Mammary epithelial cell (primary cell): ENCODE measurements at places on chromosomes 11 and 22. TPM values are rescaled to one million over a fixed set of nuclear protein-coding genes. Genes with fewer than 3 reads are reported as not detected.

The UBQLN3 gene
- not detected for total RNA-seq

The ELF5 gene
- total RNA-seq, result not detected in 2 replicates

The ISX gene
- total RNA-seq, result not detected in 2 replicates

The KRTAP5-1 gene
- not detected in 2 replicates for total RNA-seq

The SEPTIN5 gene
- total RNA-seq, result 2.8 and 7.9 TPM in 2 replicates

The IL10RA gene
- total RNA-seq, result not detected

The MPZL3 gene
- total RNA-seq, result 10.9 and 14.9 TPM in 2 replicates

The ALDH3B2 gene
- total RNA-seq, result 0.43 and 1.1 TPM in 2 replicates

The CENATAC gene
- 37.8 TPM for total RNA-seq

The ANGPTL5 gene
- not detected for total RNA-seq

The PAMR1 gene
- 118 TPM for total RNA-seq

The C11orf52 gene
- total RNA-seq, result 0.59 and 1.6 TPM in 2 replicates

The SORL1 gene
- 84.3 and 121 TPM in 2 replicates for total RNA-seq

The BTBD18 gene
- not detected for total RNA-seq

The PHF21B gene
- 0.26 TPM in 1 of 2 replicates, not detected in the other for total RNA-seq

The IGSF22 gene
- under 0.01 TPM for total RNA-seq
